A172 (cell line): ENCODE measurements at places on chromosomes 6 and 20. TPM values are rescaled to one million over a fixed set of nuclear protein-coding genes. Genes with fewer than 3 reads are reported as not detected.

DNA sequence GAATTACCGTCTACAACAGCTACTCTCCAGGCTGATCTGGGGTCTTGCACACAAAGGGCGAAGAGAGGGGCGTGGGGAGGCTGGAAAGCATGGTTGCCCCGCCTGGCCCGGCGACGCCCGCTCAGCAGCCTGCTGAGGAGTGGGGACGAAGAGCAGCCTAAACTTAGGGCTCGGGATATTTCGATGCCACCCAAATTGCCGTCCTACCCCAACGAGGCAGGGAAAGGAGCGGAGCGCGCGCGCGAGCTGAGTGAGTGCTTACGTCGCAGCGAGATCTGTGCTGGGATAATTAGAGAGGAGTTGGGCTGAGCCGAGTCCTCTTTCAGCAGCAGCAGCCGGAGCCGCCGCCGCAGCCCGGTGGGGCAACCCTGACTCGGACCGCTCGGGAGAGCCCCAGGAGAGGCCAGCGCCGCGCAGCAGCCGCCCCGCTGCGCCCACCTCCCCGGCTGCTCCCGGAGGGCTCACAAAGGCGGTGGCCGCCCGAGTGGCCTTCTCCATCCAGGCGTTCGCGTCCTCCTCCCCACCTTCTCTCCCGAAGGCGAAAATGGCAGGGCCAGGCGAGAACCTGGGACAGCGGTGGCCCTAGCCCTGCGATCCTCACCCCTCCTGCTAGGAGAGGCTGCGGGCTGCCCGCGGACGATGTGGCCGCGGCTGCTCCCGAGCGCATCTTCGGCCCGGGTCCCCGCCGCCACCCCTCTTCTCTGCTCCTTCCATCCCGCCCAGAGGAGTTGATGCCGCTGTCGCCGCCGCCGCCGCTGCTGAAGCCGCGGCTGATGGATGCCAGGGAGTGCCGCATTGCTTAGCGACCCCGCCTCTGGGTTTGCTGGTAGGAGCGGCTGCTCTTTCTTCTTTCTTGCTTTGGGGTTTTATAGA lies at the start of gene CLVS2:
Gene CLVS2, plus strand, starts transcription at position 315 of the 873 bp plus-strand sequence. CDS start 1,543 bp downstream, outside the sequence.
- DNase-seq: no peak

DNA sequence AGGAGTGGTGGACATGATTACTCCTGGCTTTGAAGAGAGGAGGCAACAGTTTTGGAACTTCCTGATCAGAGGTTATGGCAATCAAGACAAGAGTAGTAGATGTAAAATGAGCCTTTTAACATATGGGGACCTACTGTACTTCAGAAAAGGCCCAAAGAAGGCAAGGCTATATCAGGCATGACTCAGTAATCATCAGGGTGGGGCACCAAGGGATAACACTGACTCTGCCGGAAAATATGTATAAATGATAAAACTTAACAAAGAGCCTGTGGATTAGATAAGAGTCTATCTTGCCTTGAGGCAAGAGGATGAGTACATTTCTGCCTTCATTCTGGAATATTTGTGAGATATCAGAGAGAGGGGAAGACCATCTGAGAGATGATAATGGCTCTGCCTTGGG lies 1389.9 kb upstream of the MAP3K7 start:
- DNase-seq: peak; percentile 23

DYNLT2 gene
- 2.8 and 3.0 TPM in 2 replicates for total RNA-seq

TRIM40 gene
- total RNA-seq: not detected in 2 replicates

STMND1 gene
- 0.22 TPM in 1 of 2 replicates, not detected in the other for total RNA-seq

TMEM181 gene
- total RNA-seq: 24.1 and 25.5 TPM in 2 replicates
